ENCODE measurements at places on chromosomes 2 and 18. TPM values are rescaled to one million over a fixed set of nuclear protein-coding genes. Genes with fewer than 3 reads are reported as not detected.
A peak's percentile ranks its signal among the peaks of the same experiment; 100 is the strongest.

The PRKAG3 gene
- not detected for total RNA-seq

DNA sequence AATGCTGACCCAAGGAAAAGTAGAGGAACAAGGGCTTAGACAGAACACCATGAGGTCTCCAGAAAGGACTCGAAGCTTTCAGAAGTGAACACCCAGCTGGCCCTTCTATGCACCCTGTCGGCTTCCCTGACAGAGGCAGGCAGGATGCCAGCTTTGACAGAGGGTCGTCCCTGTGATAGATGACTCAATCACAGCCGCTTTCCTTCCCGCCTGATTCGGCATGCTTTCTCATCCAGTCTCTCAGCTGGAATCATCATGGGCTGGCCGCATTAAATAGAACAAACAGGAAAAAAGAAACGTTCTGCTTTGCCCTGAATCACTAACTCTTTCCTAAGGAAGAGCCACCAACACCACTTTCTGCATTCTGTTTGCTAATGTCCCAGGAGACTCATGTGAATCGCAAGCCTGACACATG, 140.3 kb upstream of the RAB12 start:
- no peaks in the 10 kb centered on the region for H3K36me3 ChIP-seq
- no peaks in the 10 kb centered on the region for H3K4me1 ChIP-seq
- DNase-seq = no peak

The FHOD3 gene
- total RNA-seq = 1.9 TPM

The LTBP1 gene
- 36.0 TPM for total RNA-seq

The MEP1B gene
- total RNA-seq = not detected

DNA sequence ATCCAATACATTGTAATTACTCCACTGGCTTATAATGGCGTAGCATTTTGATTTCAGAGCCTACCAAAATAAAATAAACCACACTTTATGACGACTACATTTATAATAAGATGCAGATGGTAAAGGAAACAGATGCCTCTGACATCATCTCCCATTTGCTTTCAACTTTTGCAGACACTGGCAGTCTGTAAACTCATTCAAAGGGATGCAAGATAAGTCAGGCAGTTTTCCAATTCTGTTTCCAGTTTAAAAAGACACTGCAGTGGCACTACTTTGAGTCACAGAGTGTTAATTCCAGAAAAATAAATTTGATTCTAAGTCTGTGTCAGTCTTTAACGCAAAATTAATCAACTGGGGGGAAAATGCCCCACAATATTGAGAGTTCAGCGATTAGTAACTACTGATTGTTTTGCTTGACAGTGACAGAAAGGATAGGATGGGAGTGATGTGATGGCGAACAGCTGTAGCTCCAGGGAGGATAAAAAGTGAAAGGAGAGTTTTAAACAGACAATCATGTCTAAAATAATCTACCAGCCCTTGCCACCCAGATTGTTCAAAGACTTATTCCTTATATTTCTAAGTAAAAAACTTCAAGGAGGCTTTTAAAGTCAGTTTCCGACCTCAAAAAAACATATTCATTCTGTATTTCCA, 6.7 kb downstream of the DSEL start:
- no peak for DNase-seq
- H3K4me1 ChIP-seq = no peaks in the 10 kb centered on the region
- no peaks in the 10 kb centered on the region for H3K36me3 ChIP-seq
- no peaks in the 10 kb centered on the region for H3K27me3 ChIP-seq

The POTEJ gene
- total RNA-seq = not detected

- no peak for DNase-seq
- H3K27ac ChIP-seq = no peak overlapping the region
- peaks cover 19% of the 10 kb centered on the region for H3K4me1 ChIP-seq
- no peak overlapping the region for H3K4me3 ChIP-seq
- peaks cover 3% of the 10 kb centered on the region for H3K36me3 ChIP-seq
Measured at GRCh38 chr2:157792335-157793052, 83.6 kb downstream of the ACVR1 start.

DNA sequence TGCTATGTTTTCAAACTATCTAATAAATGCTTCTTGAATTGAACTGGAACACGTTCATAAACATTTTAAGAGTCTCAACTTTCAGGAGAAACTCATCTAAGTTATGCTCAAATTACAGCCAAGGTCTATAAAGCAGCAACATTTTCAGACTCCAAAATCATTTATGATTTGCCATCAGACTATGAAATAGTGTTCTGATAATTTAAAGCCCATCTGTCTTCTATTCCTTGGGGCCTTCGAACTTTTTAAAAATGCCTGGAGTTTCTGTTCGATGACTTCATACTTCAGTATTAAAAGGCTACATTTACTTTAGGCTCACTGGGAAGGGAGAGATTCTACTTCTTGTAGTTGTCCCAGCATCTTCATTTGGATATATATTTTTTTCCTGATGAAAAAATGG, 73.6 kb upstream of the NXPH2 start:
- H3K27me3 ChIP-seq = no peaks in the 10 kb centered on the region
- H3K4me1 ChIP-seq = no peaks in the 10 kb centered on the region
- no peaks in the 10 kb centered on the region for H3K36me3 ChIP-seq
- H3K27ac ChIP-seq = no peak overlapping the region

The UGT1A8 gene
- not detected for total RNA-seq

GRCh38 chr2:54499661-54500060, 43.5 kb downstream of the SPTBN1 start:
- H3K27ac ChIP-seq = peak overlapping the region; percentile 11
- no peaks in the 10 kb centered on the region for H3K27me3 ChIP-seq
- peaks cover 66% of the 10 kb centered on the region for H3K4me1 ChIP-seq
- no peaks in the 10 kb centered on the region for H3K36me3 ChIP-seq
- H3K4me3 ChIP-seq = no peak overlapping the region

The CFAP65 gene
- not detected for total RNA-seq

The CPS1 gene
- 3.1 TPM for total RNA-seq
